Heart left ventricle (tissue), 16 donors: ENCODE measurements at places on chromosomes 5 and 9. TPM values are rescaled to one million over a fixed set of nuclear protein-coding genes. Genes with fewer than 3 reads are reported as not detected.

The CYLC2 gene
- not detected for total RNA-seq

The MCC gene
- 27.7 TPM for total RNA-seq

The SCAI gene
- 1.8 TPM for total RNA-seq

The PCDHB14 gene
- 3.8 TPM for total RNA-seq

The MLANA gene
- not detected for total RNA-seq

DNA sequence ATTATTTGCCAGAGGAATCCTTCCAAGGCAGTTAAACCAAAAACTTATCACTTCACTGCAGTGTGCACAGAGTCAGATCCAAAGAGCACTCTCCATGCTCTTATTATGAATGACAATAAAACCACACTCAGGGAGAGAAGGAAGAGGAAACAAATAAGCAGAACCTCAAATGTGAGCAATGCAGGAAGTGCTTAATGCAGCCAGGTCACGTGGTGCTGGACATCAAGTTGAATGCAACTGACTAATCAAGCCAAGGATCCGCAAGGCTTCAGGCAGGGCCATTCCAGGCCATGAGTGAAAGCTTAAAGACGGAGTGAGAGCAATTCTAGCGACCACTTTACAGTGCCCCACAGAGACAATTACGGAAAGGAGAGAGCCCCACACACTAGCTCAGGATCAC is 230.4 kb upstream of the PUM3 start:
- no peak overlapping the region for H3K27ac ChIP-seq
- H3K36me3 ChIP-seq: no peaks in the 10 kb centered on the region
- H3K4me1 ChIP-seq: no peaks in the 10 kb centered on the region

GRCh38 chr9:69495296-69495695 is 170.3 kb downstream of the ENTREP1 start:
- no peaks in the 10 kb centered on the region for H3K4me1 ChIP-seq
- no peaks in the 10 kb centered on the region for H3K27me3 ChIP-seq
- DNase-seq: no peak
- H3K36me3 ChIP-seq: no peaks in the 10 kb centered on the region
- H3K27ac ChIP-seq: no peak overlapping the region

DNA sequence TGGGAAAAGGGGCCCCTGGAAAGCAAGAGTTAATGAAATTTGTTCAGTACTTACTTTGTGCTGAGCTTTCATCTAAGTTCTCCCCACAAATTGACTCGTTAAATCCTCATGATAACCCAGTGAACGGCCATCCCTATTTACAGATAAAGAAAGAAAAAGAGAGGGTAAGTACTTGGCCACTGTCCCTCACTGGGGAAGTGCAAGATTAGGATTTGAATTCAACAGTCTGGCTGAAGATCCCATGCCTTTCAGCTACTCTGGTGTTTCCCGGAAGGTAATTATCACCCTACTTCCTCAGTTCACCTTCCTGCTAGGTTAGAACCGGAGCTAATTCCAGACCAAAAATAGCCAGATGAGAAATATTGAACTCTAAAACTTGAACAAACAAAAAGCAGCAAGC is 269.2 kb upstream of the TLE4 start:
- no peaks in the 10 kb centered on the region for H3K27me3 ChIP-seq
- no peak overlapping the region for H3K27ac ChIP-seq
- no peak for DNase-seq
- H3K4me1 ChIP-seq: no peaks in the 10 kb centered on the region

DNA sequence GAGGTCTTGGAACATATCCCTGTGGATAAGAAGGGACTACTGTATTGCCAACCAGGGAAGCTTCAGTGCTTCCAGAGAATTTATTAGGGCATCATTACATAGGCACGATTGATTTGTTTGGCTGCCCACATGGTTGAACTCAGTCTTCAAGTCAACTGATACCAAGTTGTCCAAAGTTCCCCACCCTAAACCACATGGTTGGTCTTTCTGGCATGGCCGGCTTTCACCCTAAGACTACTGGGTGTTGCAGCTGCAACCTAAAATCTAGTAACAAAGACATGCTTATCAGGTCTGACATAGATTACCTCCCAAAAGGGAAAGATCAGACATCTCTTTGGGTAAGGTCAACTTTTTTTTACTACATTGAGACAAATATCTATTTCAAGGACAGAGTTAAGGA is 37.0 kb downstream of the FAF2 start:
- no peak for DNase-seq
- no peaks in the 10 kb centered on the region for H3K27me3 ChIP-seq
- no peaks in the 10 kb centered on the region for H3K4me1 ChIP-seq
- H3K27ac ChIP-seq: no peak overlapping the region
- no peak overlapping the region for H3K4me3 ChIP-seq

DNA sequence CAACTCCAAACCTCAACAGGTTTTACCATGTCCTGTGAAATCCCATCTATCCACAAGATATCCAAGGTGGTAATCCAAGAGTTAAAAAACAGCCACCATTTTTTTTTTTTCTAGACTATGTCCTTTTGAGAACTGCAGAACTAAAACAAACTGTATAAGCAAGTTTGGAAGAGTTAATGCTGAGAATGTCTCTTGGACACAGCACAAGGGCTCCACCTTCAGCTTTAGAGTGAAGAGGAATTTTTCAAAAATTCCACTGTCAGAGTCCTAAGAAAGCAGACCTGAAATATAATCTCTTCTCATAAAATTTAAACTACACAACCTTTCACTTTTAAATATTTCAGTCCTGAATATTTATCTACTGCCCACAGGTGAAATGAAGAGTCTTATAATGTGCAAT is 167.8 kb upstream of the CCNG1 start:
- no peaks in the 10 kb centered on the region for H3K4me1 ChIP-seq
- no peak overlapping the region for H3K4me3 ChIP-seq
- no peaks in the 10 kb centered on the region for H3K36me3 ChIP-seq
- H3K27me3 ChIP-seq: no peaks in the 10 kb centered on the region
- DNase-seq: no peak

DNA sequence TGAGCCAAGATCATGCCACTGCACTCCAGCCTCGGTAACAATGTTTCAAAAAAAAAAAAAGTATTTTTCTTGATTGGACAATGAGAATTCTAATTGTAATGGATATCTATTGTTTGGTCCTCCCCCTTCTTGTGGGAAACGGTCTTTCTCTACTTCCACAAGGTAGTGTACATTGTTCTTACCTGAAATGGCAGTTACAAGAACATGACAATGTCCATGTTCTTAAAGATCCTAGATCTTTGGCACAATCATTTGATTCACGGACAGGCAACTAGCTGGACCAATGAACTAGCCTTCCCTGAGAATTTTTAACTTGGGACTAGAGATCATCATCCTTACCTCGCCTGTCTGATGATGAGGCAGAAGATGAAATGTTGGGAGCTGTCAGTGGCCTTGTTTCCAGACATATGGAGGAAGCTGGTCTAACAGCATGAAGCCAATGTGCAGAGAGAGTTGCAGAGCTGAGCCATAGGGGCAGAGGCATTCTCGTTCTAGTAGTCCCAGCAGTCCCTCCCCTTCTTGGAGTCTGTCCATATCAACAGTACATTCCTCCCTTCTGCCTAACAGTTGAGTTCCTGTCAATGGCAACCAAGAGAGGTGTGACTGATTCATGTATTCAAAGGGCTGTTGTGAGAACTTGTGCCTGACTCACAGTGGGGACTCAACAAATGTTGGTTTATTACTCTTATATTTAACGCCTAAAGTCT is 2.1 kb upstream of the MARCHF6 start:
- no peaks in the 10 kb centered on the region for H3K36me3 ChIP-seq
- H3K4me3 ChIP-seq: no peak overlapping the region
- peak; percentile 42 for DNase-seq
- H3K27me3 ChIP-seq: no peaks in the 10 kb centered on the region
- peaks cover 24% of the 10 kb centered on the region for H3K4me1 ChIP-seq

DNA sequence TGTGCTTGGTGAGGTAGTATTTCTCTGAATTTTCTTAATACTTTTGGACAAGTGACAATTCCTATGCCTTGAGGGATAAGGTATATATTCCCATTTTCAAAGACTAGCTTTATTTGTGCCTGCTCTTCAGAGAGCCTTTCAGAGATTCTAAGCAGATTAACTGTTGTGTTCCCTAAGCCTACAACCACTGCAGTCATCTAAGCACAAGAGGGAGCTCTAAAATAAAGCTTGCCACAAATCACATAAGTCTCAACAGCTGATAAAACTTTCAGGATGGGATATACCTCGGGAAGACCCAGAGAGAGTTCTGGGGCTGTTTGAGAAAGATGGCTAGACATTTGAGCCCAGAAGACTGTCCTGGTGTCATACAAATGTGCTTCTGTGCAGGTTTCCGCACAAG is 157.3 kb downstream of the CYLC2 start:
- no peak overlapping the region for H3K4me3 ChIP-seq
- no peaks in the 10 kb centered on the region for H3K27me3 ChIP-seq
- no peaks in the 10 kb centered on the region for H3K36me3 ChIP-seq
- no peak for DNase-seq
- no peak overlapping the region for H3K27ac ChIP-seq

- DNase-seq: no peak
- H3K4me3 ChIP-seq: no peak overlapping the region
- H3K36me3 ChIP-seq: no peaks in the 10 kb centered on the region
- no peaks in the 10 kb centered on the region for H3K4me1 ChIP-seq
- no peak overlapping the region for H3K27ac ChIP-seq
Measured at GRCh38 chr9:14560194-14560593, 133.0 kb downstream of the ZDHHC21 start.

- no peak overlapping the region for H3K4me3 ChIP-seq
- H3K27me3 ChIP-seq: no peaks in the 10 kb centered on the region
- no peak for DNase-seq
Measured at GRCh38 chr9:94869415-94869843, 142.9 kb downstream of the AOPEP start.

- H3K36me3 ChIP-seq: no peaks in the 10 kb centered on the region
- H3K27ac ChIP-seq: peak overlapping the region; percentile 96
- no peak overlapping the region for H3K4me3 ChIP-seq
- no peak for DNase-seq
Measured at GRCh38 chr9:33157960-33158842, 8.9 kb downstream of the B4GALT1 start.

DNA sequence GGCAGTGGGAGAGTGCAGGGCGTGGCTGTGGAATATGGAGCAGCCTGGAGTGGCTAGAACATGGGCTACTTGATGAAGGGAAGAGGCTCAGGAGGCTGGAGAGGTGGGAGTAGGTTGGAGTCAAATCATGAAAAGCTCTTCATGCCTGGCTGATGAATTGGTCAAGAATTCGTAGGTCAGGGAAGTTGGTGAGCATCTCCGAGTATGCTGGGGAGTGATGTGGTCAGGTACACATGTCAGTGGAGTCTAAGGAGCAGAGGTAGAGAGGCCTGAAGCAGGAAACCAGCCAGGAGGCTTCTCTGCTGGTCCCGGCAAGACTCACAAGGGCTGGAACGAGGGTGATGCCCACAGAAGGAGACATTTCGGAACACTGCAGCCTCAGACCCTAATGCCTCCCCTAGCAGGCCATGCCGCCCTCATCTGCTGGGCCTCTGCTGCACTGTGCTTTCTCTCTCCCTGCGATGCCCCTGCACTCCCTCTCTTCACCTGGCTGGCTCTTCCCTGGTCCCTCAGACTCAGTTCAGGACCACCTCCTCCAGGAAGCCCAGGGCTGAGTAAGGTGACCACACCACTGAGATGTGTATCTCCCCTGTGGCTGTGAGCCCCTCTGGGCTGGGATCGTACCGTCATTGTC is 33.6 kb downstream of the TMOD1 start:
- H3K4me3 ChIP-seq: no peak overlapping the region
- H3K27ac ChIP-seq: peak overlapping the region; percentile 22
- no peak for DNase-seq
- H3K27me3 ChIP-seq: no peaks in the 10 kb centered on the region
- H3K4me1 ChIP-seq: peaks cover 41% of the 10 kb centered on the region

- peak overlapping the region; percentile 89 for H3K4me3 ChIP-seq
- peak overlapping the region; percentile 98 for H3K27ac ChIP-seq
- peaks cover 17% of the 10 kb centered on the region for H3K4me1 ChIP-seq
- no peaks in the 10 kb centered on the region for H3K36me3 ChIP-seq
- H3K27me3 ChIP-seq: no peaks in the 10 kb centered on the region
- no peak for DNase-seq
Measured at GRCh38 chr5:43065387-43065947, 25.3 kb upstream of the ANXA2R start.

GRCh38 chr9:33311953-33312352 is 21.6 kb downstream of the NFX1 start:
- no peaks in the 10 kb centered on the region for H3K4me1 ChIP-seq
- no peak overlapping the region for H3K4me3 ChIP-seq
- no peak for DNase-seq

GRCh38 chr9:15543047-15543813 is 9.6 kb upstream of the CCDC171 start:
- H3K4me3 ChIP-seq: no peak overlapping the region
- no peaks in the 10 kb centered on the region for H3K27me3 ChIP-seq
- no peak for DNase-seq
- H3K4me1 ChIP-seq: no peaks in the 10 kb centered on the region
- H3K27ac ChIP-seq: no peak overlapping the region
- H3K36me3 ChIP-seq: no peaks in the 10 kb centered on the region

DNA sequence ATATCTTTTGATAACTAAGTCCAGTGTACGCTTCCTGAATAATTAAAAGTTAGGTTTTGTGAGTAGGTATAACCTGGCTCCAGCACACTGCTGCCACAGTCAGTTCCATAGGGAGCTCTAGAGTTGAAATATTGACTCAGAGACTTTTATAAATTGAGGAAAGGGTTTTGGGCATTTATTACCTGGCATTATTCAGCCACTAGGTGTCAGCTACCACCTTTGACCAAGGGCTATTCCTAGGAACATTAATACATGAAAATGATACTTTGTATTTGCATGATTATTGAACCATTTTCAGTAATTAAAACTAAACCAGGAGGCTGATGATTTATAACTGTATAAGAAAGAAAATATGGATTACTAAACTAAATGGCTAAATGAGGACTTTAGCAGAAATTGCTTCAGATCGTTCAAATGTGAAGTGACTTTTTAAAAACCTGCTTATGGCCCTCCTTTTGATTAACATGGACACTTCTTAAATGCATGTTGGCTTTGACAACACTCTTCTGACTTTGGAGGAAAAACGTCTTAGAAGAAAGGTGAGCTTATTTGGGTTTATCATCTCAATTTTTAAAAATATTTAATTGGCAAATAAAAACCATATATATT is 83.0 kb downstream of the SMC2 start:
- no peak for DNase-seq
- H3K4me1 ChIP-seq: no peaks in the 10 kb centered on the region
- H3K36me3 ChIP-seq: no peaks in the 10 kb centered on the region
- H3K27ac ChIP-seq: no peak overlapping the region
- H3K27me3 ChIP-seq: no peaks in the 10 kb centered on the region
- no peak overlapping the region for H3K4me3 ChIP-seq
